ENCODE measurements at places on chromosomes 1 and 21.

- H3K4me1 ChIP-seq: peaks cover 15% of the 10 kb centered on the region
- H3K4me3 ChIP-seq: no peak overlapping the region
- no peak overlapping the region for H3K27ac ChIP-seq
- DNase-seq: no peak
- no peaks in the 10 kb centered on the region for H3K36me3 ChIP-seq
These were observed 9.7 kb upstream of the CGN start for GRCh38 chr1:151501474-151501873.

- H3K27me3 ChIP-seq: no peaks in the 10 kb centered on the region
- no peak overlapping the region for H3K27ac ChIP-seq
- H3K4me3 ChIP-seq: no peak overlapping the region
- no peak for DNase-seq
- H3K4me1 ChIP-seq: peaks cover 13% of the 10 kb centered on the region
These were observed 134.1 kb downstream of the SLC30A10 start for GRCh38 chr1:219794085-219794743.

- H3K4me1 ChIP-seq: peaks cover 11% of the 10 kb centered on the region
- DNase-seq: peak; percentile 26
These were observed 1.1 kb downstream of the ZSWIM5 start for GRCh38 chr1:45205011-45205909.

- no peaks in the 10 kb centered on the region for H3K27me3 ChIP-seq
- no peaks in the 10 kb centered on the region for H3K4me1 ChIP-seq
- H3K4me3 ChIP-seq: no peak overlapping the region
These were observed 197.8 kb downstream of the ZNF648 start for GRCh38 chr1:181863736-181864135.

DNA sequence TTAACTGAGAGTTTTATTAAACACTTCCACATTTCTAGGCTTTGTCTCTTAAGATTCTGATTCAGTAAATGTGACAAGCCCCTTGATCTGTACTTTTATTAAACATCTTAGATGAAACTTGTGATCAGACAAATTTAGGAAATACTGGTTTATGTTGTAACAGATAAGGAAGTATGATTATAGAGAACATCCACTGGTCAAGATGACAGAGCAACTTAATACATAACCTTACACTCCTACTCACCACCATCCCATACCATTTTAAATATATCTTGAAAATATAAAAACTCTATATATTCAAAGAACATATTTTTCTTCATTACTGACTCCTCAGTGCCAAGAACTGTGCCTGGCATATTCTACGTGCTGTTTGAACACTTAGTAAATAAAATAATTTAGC, 217.5 kb downstream of the LRRC40 start:
- no peak overlapping the region for H3K27ac ChIP-seq
- H3K4me3 ChIP-seq: no peak overlapping the region
- H3K36me3 ChIP-seq: no peaks in the 10 kb centered on the region
- no peak for DNase-seq
- H3K4me1 ChIP-seq: no peaks in the 10 kb centered on the region

- no peaks in the 10 kb centered on the region for H3K4me1 ChIP-seq
- no peak overlapping the region for H3K4me3 ChIP-seq
- H3K36me3 ChIP-seq: no peaks in the 10 kb centered on the region
- no peak overlapping the region for H3K27ac ChIP-seq
These were observed 6.1 kb upstream of the TLCD4 start for GRCh38 chr1:95111014-95111413.

GRCh38 chr1:160647329-160647720, 481 bp upstream of the SLAMF1 start:
- 0 out of 2 replicates have a peak, but pooled peaks cover 7% of the 10 kb centered on the region for H3K27me3 ChIP-seq
- no peak overlapping the region for H3K4me3 ChIP-seq
- DNase-seq: no peak

DNA sequence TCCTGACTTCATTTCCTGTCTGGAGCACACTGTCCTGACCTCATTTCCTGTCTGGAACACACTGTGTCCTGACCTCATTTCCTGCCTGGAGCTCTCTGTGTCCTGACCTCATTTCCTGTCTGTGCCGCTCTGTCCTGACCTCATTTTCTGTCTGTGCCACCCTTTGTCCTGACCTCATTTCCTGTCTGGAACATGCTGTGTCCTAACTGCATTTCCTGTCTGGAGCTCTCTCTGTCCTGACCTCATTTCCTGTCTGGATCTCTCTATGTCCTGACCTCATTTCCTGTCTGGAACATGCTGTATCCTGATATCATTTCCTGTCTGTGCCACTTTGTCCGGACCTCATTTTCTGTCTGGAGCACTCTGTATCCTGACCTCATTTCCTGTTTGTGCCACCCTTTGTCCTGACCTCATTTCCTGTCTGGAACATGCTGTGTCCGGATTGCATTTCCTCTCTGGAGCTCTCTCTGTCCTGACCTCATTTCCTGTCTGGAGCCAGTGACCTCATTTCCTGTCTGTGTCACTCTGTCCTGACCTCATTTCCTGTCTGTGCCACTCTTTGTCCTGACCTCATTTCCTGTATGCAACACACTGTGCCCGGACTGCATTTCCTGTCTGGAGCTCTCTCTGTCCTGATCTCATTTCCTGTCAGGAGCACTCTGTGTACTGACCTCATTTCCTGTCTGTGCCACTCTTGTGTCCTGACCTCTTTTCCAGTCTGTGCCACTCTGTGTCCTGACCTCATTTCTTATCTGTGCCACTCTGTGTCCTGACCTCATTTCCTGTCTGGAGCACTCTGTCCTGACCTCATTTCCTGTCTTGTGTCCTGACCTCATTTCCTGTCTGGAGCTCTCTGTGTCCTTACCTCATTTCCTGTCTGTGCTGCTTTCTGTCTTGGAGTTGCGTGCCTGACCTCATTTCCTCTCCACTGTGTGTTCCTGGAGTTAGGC, 27.6 kb downstream of the SKI start:
- peaks cover 15% of the 10 kb centered on the region for H3K4me1 ChIP-seq
- peak overlapping the region; percentile 54 for H3K27ac ChIP-seq
- no peak overlapping the region for H3K4me3 ChIP-seq
- peak; percentile 69 for DNase-seq
- H3K27me3 ChIP-seq: no peaks in the 10 kb centered on the region
- peaks cover 21% of the 10 kb centered on the region for H3K36me3 ChIP-seq

GRCh38 chr1:11516961-11517635, 38.1 kb downstream of the DISP3 start:
- H3K4me1 ChIP-seq: no peaks in the 10 kb centered on the region
- no peak for DNase-seq
- H3K27ac ChIP-seq: no peak overlapping the region
- H3K4me3 ChIP-seq: no peak overlapping the region
- no peaks in the 10 kb centered on the region for H3K36me3 ChIP-seq

DNA sequence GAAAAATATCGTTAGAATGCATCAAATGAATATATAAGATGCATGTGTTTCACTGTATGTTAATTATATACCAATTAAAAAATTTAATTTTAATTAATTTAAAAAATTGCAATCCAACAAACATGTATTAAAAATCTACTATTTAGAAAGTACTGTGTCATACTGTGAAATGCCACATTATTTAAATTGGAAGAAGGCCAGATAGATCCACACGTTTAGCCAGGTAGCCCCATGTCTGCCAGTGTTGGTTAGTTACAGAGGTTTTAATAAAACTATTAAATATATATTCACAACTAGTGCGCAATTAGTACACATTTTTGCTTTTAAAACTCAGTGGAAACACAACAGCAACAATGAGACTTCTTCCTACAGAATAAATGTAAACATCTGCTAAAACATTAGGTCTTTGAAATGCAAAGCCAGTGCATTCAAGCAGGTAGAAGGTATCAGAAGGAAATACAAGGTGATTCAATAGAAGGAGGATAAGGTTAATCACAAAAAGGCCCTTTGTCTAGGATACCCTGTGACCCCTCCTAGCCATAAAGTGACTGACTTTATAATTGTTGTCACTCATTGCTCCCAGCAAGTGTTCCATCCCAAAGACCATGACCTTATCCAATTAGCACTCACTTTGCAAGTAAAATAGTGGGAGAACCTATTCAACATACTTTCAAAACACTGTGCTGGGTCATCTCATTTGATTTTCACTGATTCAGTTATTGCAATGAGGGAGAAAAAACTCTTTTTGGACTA, 211.5 kb downstream of the TTLL7 start:
- no peaks in the 10 kb centered on the region for H3K27me3 ChIP-seq
- H3K36me3 ChIP-seq: no peaks in the 10 kb centered on the region
- H3K4me1 ChIP-seq: no peaks in the 10 kb centered on the region
- no peak overlapping the region for H3K27ac ChIP-seq
